Activated CD4-positive, alpha-beta memory T cell treated with anti-CD3 and anti-CD28 coated beads for 36 hours (primary cell): ENCODE measurements at places on chromosomes 16 and 17.
A peak's percentile ranks its signal among the peaks of the same experiment; 100 is the strongest.

- peaks cover 27% of the 10 kb centered on the region for H3K36me3 ChIP-seq
- H3K4me3 ChIP-seq: peak overlapping the region; percentile 93
- H3K27me3 ChIP-seq: no peaks in the 10 kb centered on the region
- peak; percentile 53 for DNase-seq
These were observed 491 bp downstream of the TRAP1 start for GRCh38 chr16:3716831-3717234.

DNA sequence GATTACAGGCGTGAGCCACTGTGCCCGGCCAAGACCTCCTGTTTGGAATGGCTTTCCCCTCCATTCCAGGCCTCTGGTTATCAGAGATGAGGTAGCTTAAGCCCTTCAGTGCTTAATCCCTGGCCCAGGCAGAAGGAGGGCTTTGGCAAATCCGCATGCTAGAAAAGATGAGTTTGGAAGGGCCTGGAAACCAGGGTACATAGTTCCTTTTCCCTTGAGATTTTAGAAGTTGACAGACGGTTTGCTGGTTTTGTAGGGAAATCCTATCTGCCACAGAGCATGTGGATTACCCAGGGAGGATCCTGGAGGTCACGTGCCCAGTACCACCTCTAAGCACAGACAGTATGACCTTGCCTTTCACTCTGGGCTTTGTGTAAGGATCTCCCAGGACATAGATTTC is 114.7 kb upstream of the CACNG3 start:
- no peak overlapping the region for H3K4me3 ChIP-seq
- no peaks in the 10 kb centered on the region for H3K27me3 ChIP-seq
- peaks cover 19% of the 10 kb centered on the region for H3K36me3 ChIP-seq
- peaks cover 22% of the 10 kb centered on the region for H3K4me1 ChIP-seq
- no peak overlapping the region for H3K27ac ChIP-seq
- no peak for DNase-seq

DNA sequence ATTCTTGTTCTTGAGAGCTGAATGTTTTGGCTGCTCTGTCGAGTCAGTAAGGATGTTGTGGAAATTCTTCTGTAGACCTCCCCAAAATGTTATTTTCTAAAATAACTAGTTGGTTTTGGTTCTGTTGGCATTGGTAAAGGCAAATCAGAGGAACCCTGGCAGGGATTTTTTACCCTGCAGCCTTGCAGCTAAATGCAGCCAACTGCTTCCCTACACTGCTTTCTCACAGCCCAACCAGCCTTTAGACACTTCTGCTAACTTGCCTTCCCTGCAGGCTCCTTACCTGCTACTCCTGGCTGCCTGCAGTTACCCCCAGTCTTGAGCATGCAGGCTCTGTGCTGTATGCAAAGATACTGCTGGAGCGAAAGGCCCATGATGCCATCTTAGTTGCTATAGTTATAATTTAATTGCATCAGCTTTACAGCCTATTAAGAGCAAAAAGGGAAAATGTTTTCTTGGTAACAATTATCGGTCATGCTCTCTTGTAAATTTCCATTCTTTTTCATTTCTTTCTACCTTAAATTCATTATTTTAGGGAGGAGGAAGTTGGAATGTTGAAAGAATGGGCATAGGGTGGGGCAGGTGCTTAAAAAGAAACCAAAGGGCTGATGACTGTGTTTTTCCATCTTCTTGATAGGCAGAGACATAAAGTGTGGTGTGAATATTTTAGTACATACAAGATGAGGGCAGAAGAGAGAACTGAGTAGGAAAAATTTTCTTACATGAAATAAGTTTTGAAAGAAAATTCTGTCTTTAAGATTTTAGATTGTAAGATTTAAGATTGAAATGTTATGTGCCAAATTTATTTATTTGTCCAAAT is 20.0 kb downstream of the NUP93 start:
- H3K4me3 ChIP-seq: no peak overlapping the region
- no peak for DNase-seq
- H3K27ac ChIP-seq: peak overlapping the region; percentile 21
- no peaks in the 10 kb centered on the region for H3K27me3 ChIP-seq

GRCh38 chr17:2796164-2797125 is at the start of gene RAP1GAP2:
TSS of gene RAP1GAP2 (plus strand) at chr17:2796438. CDS start at chr17:2796528, 90 bp downstream.
- peak within 1 kb of the TSS; percentile 74 for H3K4me3 ChIP-seq
- no peak within 1 kb of the TSS for H3K27ac ChIP-seq
- H3K36me3 ChIP-seq: no peaks in the 10 kb centered on the region
- peak; percentile 80 for DNase-seq
- peaks cover 17% of the 10 kb centered on the region for H3K27me3 ChIP-seq
- H3K4me1 ChIP-seq: peaks cover 66% of the 10 kb centered on the region

GRCh38 chr16:1299012-1299867 is 10.2 kb upstream of the UBE2I start:
- H3K4me1 ChIP-seq: peaks cover 18% of the 10 kb centered on the region

GRCh38 chr17:43953746-43954145 is at the start of gene PYY:
TSS of gene PYY (minus strand) at chr17:43953940. CDS start at chr17:43953483, 457 bp downstream.
- no peak within 1 kb of the TSS for H3K27ac ChIP-seq
- H3K4me3 ChIP-seq: no peak within 1 kb of the TSS
- no peaks in the 10 kb centered on the region for H3K36me3 ChIP-seq

DNA sequence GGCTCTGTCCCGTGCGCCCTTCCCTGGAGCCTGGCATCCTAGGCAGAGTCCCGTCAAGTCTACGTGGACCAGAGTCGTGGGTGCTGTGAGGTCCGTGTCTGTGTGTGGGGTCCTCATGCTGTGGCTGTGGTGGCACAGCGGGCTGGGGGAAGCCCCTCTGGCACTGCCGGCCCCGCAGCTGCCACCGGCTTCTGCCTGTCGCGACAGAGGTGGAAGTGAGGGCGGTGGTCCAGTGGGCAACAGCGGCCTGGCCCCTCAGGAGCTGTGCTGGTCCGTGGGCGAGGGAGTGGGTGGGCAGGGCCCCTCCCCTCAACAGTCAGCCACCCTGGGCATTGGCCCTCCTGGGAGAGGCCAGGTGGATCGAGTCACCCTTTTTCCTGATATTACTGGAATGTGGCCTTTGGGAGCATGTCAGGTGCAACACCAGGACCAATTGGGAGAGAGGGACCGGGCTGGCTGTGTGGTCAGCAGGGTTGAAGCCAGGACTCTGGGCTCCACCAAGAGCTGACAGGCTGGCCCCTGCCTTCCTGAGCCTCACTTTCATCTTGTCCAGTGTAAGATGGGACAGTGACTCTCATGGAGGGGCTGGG is 11.9 kb downstream of the BAIAP2 start:
- H3K36me3 ChIP-seq: no peaks in the 10 kb centered on the region
- no peak for DNase-seq

- H3K4me1 ChIP-seq: no peaks in the 10 kb centered on the region
- no peaks in the 10 kb centered on the region for H3K36me3 ChIP-seq
- no peak overlapping the region for H3K4me3 ChIP-seq
- H3K27ac ChIP-seq: no peak overlapping the region
These were observed 167.1 kb upstream of the KIF2B start for GRCh38 chr17:53655591-53655990.

GRCh38 chr16:83624429-83625120 is 183.2 kb upstream of the HSBP1 start:
- no peak overlapping the region for H3K27ac ChIP-seq
- no peak for DNase-seq
- no peak overlapping the region for H3K4me3 ChIP-seq
- no peaks in the 10 kb centered on the region for H3K4me1 ChIP-seq
- no peaks in the 10 kb centered on the region for H3K36me3 ChIP-seq
- H3K27me3 ChIP-seq: no peaks in the 10 kb centered on the region

- peaks cover 5% of the 10 kb centered on the region for H3K4me1 ChIP-seq
- H3K36me3 ChIP-seq: no peaks in the 10 kb centered on the region
- no peak overlapping the region for H3K27ac ChIP-seq
- peaks cover 5% of the 10 kb centered on the region for H3K27me3 ChIP-seq
- DNase-seq: no peak
These were observed 18.9 kb downstream of the ADAM11 start for GRCh38 chr17:44777394-44778348.

GRCh38 chr17:45764479-45764878 is 19.6 kb upstream of the CRHR1 start:
- no peaks in the 10 kb centered on the region for H3K36me3 ChIP-seq
- H3K27me3 ChIP-seq: peaks cover 21% of the 10 kb centered on the region
- no peak for DNase-seq
- H3K27ac ChIP-seq: no peak overlapping the region
- H3K4me1 ChIP-seq: no peaks in the 10 kb centered on the region
- H3K4me3 ChIP-seq: no peak overlapping the region

GRCh38 chr17:43018932-43019331 is 3.3 kb downstream of the VAT1 start:
- H3K27ac ChIP-seq: no peak overlapping the region
- H3K4me1 ChIP-seq: peaks cover 23% of the 10 kb centered on the region
- DNase-seq: no peak
- peaks cover 4% of the 10 kb centered on the region for H3K36me3 ChIP-seq
- H3K27me3 ChIP-seq: no peaks in the 10 kb centered on the region
- H3K4me3 ChIP-seq: no peak overlapping the region

DNA sequence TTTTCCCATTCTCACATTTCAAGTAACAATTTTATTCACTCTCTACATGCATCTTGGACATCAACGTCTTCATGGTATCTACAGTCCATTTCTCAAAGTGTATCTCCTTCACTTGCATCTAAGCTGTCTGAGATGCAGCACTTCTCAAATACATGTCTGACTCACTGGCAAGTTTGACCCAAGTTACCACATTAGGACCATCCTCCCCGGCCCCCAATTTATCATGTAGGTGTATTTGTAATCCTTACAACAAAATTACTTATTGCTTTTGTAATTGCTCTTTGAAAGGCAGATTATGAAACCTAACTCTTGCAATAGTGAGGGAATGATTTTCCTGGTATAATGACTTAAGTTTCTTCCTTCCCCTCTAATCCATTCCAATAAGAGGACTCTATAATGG is 28.9 kb upstream of the ULK2 start:
- H3K4me3 ChIP-seq: no peak overlapping the region
- peaks cover 2% of the 10 kb centered on the region for H3K36me3 ChIP-seq
- no peak for DNase-seq
- no peaks in the 10 kb centered on the region for H3K4me1 ChIP-seq
- no peaks in the 10 kb centered on the region for H3K27me3 ChIP-seq

DNA sequence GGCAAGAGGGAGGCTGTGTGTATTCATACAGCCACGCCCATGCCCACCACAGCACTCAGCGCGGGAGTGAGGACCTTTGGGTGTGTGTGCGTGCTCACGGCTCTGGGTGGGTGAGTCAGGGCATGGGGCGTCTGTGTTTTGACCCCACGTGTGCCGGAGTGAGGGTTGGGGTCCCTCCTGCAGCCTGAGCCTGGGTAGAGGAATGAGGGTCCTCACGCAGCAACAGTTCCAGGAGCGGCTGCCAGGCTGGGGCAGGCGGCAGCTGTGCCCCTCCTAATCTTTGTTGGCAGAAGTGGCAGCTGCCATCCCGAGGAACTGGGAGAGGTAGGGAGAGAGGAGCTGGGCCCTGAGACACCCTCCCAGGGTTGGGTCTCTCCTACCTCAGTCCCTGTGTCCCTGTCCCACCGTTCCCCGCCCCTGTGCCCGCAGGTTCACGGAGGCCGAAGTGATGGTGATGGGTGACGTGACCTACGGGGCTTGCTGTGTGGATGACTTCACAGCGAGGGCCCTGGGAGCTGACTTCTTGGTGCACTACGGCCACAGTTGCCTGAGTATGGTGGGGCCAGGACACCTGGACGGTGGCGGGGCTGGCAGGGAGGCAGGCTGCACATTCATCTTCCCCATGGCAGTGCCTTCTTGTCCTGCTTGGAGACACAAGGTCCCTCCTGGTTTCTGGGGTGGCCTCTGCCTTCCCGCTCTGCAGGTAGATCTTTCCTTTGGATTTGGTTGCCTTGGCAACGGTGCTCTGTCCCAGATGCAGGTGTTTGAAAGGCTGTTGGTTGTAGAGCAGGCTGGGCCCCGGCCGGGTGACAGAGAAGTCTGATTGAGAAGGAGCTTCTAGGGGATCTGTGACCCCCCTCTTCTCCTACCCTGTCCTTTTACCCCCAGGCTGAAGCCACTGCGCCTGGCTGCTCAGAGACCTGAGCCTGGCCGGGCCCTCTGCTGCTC is 5.9 kb downstream of the DPH1 start:
- H3K36me3 ChIP-seq: peaks cover 6% of the 10 kb centered on the region
- H3K27me3 ChIP-seq: no peaks in the 10 kb centered on the region
- H3K4me3 ChIP-seq: no peak overlapping the region
- DNase-seq: no peak

- no peak for DNase-seq
- H3K4me1 ChIP-seq: no peaks in the 10 kb centered on the region
- no peak overlapping the region for H3K4me3 ChIP-seq
- H3K36me3 ChIP-seq: no peaks in the 10 kb centered on the region
- H3K27ac ChIP-seq: no peak overlapping the region
These were observed 108.1 kb upstream of the ERCC4 start for GRCh38 chr16:13811834-13812233.

DNA sequence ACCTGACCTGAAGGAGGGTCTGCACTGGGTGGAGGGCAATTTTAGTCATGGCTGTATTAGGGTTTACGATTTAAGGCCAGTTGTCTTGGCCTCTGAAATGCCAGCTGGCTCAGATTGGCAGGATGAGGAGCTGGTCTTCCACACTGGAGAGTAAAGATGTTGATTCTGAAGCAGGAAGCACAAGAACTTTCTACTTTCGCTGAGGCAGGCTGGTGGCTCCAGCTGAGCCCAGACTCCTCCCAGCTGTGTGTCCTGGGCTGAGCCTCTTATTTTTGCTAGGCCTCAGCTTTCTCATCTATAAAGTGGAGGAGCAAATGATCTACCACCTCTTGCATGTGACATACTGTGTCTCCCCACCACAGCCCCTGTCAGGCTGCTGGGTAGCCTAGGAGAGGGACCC is 74.4 kb downstream of the MRM1 start:
- no peaks in the 10 kb centered on the region for H3K36me3 ChIP-seq
- peaks cover 39% of the 10 kb centered on the region for H3K4me1 ChIP-seq
- H3K4me3 ChIP-seq: no peak overlapping the region
- DNase-seq: peak; percentile 34

GRCh38 chr17:57035971-57036481 is 49.0 kb upstream of the AKAP1 start:
- H3K27ac ChIP-seq: no peak overlapping the region
- no peaks in the 10 kb centered on the region for H3K36me3 ChIP-seq
- H3K4me1 ChIP-seq: no peaks in the 10 kb centered on the region
- no peak overlapping the region for H3K4me3 ChIP-seq
- DNase-seq: no peak

DNA sequence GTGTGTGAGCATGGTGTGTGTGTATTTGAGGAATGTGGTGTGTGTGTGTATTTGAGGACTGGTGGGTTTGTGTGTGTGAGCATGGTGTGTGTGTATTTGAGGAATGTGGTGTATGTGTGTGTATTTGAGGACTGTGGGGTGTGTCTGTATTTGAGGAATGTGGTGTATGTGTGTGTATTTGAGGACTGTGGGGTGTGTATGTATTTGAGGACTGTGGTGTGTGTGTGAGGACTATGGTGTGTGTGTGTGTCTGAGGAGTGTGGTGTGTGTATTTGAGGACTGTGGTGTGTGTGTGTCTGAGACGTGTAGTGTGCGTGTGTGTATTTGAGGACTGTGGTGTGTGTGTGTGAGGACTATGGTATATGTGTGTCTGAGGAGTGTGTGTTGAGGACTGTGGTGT is 18.0 kb upstream of the CACNG1 start:
- peaks cover 3% of the 10 kb centered on the region for H3K27me3 ChIP-seq
- no peak overlapping the region for H3K4me3 ChIP-seq
- H3K36me3 ChIP-seq: no peaks in the 10 kb centered on the region
- DNase-seq: no peak
